ENCODE measurements at places on chromosomes 2 and 18.

- no peak for DNase-seq
Observed at GRCh38 chr2:121368836-121369235, 83.8 kb upstream of the TFCP2L1 start.

- DNase-seq, result no peak
Observed at GRCh38 chr2:133957724-133958480, 296.0 kb upstream of the MGAT5 start.

DNA sequence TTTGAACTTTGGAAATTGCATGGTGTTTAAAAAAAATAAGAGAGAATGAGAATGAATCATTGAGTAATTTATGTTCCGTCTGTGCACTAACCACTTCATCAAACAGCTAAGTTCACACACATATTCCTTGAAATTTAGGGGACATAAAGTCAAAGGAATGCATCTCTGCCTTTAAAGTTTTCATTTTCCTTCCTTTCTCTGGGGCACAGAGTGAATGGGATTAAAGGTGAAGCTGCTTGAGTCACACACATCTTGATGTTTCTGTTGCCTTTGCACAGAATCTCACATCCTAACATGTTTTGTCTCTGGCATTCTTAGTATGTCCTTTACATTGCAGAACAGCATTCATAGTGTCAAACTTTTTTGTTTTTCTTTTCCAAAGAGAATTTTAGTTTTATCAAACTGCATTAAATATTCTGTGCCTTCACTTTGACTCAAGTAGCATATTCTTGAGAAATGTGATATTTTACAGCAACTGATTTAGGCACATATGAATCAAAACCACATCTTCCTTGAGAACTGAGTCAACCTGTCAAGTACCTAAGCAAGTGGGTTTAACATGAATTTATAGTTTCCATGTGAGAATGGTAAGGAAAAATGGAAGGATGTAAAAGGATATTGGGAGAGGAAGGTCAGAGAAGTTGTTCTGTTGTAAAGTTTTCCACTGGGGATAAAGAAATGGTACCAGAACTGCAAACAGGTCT, 169.1 kb upstream of the THUMPD2 start:
- DNase-seq, result no peak

- no peak for DNase-seq
Observed at GRCh38 chr2:152961351-152961750, 242.9 kb downstream of the ARL6IP6 start.

Data from testis (tissue), 5 donors.